ENCODE measurements at places on chromosomes 12 and 14.

- DNase-seq: peak; percentile 79
Measured at GRCh38 chr14:67285876-67286452, 44.7 kb downstream of the PALS1 start.

DNA sequence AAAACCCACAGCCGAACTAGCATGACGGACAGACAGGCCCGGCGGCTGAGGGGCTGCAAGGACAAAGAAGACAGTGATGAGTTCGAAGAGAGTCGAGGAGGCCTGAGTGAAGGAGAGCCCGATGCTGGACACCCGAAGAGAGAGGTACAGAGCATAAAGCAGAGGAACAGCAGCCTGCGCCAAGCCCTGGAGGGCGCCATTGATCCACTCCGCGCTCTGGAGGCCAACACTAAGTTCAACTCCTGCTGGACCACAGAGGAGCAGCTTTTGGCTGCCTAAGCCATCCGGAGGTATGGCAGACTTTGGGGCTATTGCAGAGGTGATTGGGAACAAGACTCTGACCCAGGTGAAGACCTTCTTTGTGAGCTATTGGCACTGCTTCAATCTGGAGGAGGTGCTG lies 7.8 kb upstream of the PLXNC1 start:
- DNase-seq: peak; percentile 21

GRCh38 chr14:52244997-52245396 lies 22.5 kb upstream of the PTGDR start:
- no peak for DNase-seq

DNA sequence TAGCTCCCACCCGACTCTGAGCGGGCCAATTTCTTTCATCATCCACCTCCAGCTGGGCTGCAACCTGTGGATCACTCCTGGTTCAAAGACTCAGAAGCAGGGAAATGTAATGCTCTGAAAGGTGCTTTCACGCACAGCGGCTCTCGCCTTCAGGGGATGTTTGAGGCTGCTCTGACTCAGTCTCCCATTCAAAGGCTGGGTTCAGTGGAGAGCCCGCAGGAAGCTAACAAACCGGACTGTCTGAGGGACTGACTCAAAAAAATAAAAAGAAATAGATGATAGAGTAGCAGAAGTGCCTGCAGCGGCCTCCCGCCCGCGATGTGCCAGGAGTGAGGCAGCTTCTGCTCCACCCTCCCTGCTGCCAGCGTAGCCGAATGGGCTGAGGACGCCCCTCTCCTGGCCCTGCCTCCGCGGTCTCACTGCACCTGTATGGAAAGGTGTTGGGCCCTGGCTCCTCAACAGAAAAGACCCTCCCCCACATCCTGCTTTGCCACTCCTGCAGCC lies 98.0 kb downstream of the GCH1 start:
- no peak for DNase-seq

DNA sequence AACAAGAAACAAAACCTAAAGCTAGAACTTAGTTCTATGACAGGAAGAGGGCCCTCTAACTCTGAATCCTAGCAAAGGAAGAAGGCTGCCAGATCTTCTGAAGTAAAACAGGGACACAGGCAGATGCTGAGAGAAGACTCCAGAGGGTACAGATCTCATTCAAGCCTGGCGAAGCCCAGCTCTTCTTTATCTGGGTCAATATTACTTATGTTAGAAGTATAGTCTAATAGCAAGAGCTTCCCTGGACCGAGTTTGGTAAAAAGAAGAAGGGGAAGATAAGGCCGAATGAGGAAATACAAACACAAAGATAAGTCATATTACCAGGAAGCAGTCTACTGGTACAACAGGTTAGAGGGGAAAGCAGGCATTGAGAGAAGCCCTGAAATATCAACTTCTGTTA lies 79.9 kb upstream of the CCDC91 start:
- DNase-seq: no peak

- no peak for DNase-seq
Measured at GRCh38 chr14:102870994-102871831, 51.2 kb upstream of the AMN start.

DNA sequence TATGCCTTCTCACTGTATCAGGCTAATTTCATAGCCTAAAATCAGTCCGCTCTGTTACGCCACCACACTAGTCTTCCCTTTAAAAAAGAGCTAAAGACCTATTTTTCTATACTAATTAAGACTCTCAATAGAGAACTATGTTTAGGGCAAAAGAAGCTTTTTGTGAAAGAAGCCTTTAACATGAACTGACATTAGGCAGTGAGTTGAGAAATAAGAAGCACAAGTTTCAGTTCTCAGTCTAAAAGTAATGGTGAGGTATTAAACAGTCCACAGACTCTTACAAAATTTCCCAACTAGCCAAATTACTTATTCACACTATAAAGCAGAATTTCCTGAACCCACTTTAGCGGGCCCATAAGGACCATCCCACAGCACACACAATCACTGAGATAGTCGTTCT lies 93.7 kb downstream of the SOX5 start:
- no peak for DNase-seq

DNA sequence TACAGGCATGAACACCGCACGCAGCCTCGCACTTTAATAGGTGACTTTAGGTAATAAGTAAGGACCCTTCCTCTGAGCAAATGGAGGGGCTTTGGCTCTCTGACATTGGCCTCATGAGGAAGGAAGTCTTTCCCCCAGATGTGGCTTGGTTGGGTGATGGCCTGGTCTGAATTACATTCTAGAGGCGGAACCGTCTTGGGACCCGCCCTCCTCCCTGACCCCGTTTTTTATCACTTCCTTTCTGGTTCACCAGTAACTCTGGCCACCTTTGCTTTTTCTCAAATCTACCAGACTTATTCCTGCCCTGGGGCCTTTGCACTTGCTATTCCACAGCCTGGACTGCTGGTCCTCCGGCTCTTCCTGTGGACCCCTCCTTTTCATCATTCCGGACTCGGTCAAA lies 13.4 kb downstream of the ALDH2 start:
- DNase-seq: no peak

DNA sequence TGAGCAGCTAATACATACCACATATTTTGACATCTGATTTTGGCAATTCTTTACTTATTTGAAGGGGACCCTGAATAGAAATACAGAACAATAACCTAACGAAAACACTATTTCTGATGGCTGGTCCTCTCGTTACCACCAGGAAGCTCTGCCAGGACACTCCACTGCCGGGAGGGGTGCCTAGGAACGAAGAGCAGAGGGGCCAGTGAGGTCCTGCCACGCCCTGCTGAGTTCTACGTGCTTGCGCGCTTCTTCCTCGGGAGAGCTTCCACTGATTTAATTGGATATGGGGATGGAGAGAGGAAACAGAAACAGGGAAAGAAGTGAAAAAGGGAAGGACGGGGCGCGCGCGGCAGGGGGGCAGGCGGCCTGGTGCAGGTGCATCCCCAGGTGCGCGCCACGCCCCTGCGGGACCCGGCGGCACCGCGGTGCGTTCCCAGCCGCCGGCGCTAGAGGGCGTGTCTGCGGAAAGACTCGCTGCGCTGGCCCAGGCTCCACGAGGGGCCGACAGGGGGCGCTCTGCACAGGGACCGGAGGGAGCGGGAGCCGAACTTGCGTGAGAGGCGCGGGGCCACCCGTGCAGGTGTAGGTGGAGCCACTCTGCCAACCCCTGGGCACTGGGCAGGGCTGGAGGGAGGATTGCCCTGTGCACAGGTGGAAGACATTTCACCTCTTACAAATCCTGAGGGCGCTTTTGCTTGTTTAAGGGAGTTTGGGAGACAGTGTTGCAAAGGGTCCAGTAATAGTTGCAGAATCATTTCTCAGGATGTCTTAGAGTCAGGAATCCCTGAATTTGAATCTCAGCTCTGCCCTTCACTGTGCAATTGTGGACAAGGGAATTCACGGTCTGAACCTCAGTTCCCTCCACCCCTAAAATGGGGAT lies 986.3 kb upstream of the TMEM132C start:
- peak; percentile 70 for DNase-seq

- no peak for DNase-seq
Measured at GRCh38 chr12:106308611-106309010, 6.1 kb downstream of the TCP11L2 start.

DNA sequence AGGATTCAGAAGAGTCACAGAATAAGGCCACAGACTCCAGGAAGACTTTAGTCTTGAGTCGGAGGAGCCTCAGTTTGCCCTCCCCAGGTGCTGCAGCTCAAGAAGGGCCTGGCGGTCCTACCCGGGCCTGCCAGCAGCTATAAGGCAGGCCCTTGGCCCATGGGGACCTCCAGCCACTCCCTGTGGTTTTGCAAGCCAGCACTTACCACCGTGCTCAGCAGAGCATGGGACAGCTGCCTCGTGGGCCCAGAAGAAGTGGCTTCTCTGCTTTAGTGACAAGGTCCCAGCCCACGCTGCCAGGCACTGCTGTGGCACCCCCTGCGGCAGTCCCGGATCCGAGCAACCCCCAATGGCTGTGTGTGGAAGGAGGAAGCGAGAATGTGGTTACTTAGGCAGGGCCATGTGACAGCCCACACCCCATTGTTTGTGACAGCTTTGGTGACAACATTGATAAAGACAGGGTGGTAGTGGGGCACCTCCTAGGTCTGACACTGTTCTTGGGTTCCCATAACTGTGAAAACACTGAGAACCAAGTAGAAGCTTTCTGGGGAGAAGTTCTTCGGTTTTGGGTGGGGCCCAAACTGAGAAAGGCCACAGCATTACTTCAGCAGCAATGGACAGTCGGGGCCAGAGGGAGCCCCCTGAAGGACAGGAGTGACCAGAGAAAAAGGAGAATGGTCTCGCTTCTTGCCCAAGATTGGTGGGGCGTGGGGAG lies at the start of gene SELPLG:
TSS of gene SELPLG (minus strand) at position 361 of the 715 bp plus-strand sequence. CDS start 9,587 bp downstream, outside the sequence.
- no peak for DNase-seq

GRCh38 chr14:22848351-22849164 lies 12.2 kb downstream of the MMP14 start:
- DNase-seq: peak; percentile 90

- no peak for DNase-seq
Measured at GRCh38 chr14:79424462-79424861, 786.8 kb downstream of the DIO2 start.

- DNase-seq: peak; percentile 45
Measured at GRCh38 chr14:74613211-74613914, 1.3 kb upstream of the LTBP2 start.

DNA sequence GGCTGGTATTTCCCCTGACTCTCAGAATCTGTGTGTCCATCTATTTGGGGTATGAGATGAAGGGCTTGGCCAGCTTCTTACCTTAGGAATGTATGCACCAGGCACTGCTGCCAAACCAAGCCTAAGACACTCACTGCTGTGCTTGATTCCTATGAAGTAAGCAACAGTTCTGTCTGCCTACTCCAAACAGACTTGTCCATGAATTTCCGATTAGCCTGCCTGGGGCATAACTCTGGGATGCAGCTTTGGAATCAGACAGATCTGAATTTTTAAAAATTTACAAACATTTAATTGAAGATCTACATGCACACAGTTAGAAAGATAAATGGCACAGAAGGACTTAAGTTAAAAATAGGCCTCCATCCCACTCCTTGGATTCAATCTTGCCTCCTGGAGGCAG lies 59.5 kb upstream of the JDP2 start:
- DNase-seq: no peak

DNA sequence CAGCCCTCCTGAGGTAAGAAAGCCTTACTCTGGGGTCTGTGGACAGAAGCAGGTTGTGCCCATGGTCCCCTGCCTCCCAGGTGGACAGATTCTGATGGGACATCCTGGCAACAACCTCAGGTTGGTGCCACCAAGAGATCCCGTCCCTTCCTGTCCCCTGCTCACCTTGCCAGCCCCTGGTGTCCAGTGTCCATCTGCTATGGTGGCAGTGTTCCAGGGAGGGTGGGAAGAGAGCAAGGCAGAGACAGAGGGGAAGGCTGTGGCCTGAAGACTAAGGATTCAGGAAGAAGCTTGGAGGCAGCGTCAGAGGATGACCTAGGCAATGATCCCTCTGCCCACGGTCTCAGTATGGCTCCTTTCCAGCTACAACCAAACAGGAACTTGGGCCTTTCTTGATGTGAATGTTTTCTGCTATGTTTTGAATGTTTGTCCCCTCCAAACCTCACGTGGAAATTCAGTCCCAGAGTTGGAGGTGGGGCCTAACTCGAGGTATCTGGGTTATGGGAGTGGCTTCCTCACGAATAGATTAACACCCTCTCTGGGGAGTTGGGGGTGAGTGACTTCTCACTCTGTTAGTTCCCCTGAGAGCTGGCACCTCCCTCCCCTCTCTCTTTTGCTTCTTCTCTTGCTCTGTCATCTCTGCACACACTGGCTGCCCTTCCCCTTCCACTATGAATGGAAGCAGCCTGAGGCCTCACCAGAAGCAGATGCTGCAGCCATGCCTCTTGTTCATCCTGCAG lies 26.9 kb downstream of the IQSEC3 start:
- no peak for DNase-seq

GRCh38 chr12:125786143-125786542 lies 720.9 kb downstream of the AACS start:
- no peak for DNase-seq

DNA sequence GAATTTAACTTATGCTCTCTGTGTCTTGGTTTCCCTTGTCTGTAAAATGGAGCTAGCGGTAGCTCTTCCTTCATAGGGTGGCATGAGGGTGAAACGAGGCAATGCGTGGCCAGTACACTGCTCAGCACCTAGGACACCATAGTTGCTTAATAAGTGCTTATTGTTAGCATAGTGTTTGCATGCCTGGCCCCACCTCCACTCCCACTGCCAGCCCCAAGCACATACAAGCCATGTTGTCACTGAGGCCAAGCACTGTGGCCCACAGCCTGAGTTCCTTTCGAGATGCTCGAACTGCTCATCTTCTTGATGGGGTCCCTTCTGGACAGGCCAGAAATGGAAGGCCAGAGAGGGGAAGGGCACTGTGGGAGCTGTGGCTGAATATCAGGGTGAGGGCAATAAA lies 839 bp downstream of the FICD start:
- no peak for DNase-seq

DNA sequence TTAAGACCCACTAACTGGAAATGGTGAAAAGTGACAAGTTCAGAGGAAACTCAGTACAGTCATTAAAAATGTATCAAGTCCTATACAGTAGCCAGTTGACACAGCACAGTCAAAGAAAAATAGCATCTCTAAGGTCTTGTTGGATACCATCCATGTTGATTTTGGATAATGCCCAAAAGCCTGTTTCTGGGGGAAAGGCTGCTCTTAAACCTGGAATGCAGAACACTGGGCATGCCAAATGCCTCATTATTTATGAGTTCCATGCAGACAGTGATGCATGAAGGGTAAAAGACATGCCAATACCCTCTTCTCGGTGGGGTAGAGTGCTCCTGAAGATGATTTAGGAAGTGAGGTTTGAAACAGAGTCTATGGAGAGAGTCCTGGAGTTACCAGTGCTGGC lies 29.6 kb downstream of the KCNK13 start:
- DNase-seq: peak; percentile 69

DNA sequence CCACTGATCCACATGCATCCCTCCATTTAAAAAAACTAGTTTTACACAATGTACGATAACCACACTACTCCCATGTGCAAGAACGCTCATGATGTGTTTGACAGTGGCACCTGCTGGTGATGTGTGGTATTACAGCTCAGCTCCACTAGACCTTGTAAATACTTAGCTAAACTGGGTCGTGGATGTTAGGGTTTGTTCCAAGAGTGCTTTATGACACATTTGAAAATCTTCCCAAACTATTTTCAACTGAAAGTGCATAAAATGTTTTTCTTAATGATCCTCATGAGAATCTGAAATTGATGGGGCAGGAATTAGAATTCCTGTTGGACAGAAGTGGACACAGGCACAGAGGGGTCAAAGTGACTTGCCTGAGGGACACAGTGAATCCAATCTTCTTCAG lies 99.2 kb downstream of the SCARB1 start:
- DNase-seq: peak; percentile 70

All from eye (tissue), 1 donor.